Myocyte (in vitro differentiated cells): ENCODE measurements at places on chromosomes 11 and 22. TPM values are rescaled to one million over a fixed set of nuclear protein-coding genes. Genes with fewer than 3 reads are reported as not detected.

The OR5P2 gene
- total RNA-seq: not detected in 2 replicates

The MUC6 gene
- not detected in 2 replicates for total RNA-seq

DNA sequence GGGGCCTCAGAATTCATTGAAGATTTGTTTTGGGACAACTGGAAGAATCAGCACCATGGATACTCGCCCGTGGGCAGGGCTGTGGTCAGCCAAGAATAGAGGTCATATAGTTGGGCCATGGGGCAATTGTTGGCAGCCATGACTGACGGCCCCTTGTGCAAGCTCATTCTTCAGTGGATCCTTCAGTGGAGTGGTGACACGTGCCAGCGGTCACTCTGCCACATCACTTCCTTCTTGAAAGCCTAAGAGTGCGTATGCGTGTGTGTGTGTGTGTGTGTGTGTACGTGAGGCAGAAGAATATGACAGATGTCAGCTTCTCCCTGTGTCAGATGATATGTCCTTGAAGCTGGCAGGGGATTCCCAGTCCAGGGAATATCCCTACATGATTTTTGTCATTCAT lies 1.8 kb upstream of the IL18BP start:
- DNase-seq: peak; percentile 88

GRCh38 chr11:120682866-120683265 lies 171.3 kb downstream of the GRIK4 start:
- DNase-seq: no peak
